ENCODE measurements at places on chromosomes 1 and 21. TPM values are rescaled to one million over a fixed set of nuclear protein-coding genes. Genes with fewer than 3 reads are reported as not detected.

DNA sequence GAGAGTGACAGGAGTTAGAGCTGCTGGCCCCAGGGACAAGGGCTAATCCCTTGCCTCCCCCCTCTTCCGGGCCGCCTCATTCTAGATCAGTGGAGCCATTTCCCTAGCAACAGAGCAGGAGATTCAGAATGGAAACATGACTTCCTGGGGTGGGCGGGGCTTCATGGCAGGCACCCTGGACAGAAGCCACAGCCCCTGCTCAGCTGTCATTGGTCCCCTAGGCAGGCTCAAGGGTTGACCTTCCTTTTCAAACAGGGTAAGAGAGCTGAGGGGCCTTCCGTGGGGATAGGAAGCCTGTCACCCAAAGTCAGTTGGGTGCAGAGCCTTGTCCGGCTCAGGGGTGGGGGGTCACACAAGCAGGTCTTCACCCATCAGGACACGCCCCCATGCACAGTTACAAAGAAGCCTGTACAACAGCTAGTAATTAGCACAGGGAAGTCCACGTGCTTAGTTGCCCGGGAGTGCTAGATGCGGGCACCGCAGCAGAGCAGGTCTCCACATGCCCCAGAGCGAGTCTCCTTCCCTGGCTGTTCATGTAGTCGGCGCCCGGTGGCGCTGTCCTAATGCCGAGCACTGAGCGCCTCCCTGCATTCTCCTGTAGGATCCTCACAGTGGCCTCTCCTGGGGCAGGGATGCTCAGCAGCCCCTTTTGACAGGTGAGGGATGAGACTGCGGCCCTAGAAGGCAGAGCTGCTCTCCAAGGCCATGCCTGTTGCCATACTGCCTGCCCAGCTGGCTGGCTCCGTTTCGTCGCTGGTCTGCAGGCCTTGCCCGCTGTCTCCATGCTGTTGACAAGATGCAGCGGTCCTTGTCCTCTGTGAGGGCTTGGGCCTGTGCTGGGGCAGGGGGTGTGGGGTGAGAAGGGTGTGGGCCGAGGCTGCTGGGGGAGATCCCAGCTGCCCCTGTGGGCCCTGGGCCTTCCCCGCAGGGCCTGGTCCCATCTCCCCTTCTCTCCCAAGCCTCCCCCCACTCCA, 5.1 kb downstream of the TMEM201 start:
- no peak overlapping the region for H3K27ac ChIP-seq
- no peaks in the 10 kb centered on the region for H3K36me3 ChIP-seq

DNA sequence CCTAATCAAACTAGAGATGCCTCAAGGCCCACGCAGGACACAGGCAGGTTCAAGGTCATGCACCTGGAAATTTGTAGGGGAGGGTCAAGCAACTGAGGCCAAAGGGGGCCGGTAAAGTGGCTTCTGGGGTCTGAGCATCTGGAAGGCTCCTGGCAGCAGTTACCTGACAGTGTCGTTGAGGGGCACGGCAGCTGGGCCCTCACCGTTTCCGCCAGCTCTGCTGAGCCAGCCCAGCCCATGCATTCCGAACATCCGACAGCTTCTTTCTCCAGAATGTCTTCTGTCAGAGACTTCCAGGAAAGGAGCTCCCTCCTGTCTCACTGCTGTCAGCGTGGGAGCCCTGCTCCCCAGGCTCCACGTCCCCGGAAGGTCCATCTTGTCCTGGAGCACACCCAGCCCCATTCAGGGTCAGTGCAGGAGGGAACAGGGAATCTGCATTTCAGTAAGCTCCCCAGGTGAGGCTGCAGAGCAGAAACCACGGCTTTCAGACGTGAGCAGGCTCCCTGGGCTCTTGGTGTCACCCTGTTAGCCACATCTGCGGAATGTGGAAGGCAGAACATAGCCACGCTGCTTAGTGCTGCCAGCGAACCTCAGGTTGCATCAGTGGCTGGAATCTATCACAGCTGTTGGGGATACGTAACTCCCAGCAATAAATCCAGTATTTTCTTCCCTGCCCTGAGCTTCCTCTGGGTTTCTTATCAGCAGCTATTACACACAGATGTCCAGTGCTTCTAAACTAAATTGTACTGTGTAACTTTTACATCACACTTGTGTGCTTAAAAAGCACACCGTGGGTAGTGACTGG, 36.3 kb upstream of the FAM3B start:
- H3K4me1 ChIP-seq, result no peaks in the 10 kb centered on the region
- H3K27me3 ChIP-seq, result peaks cover 3% of the 10 kb centered on the region
- no peak for DNase-seq
- H3K36me3 ChIP-seq, result no peaks in the 10 kb centered on the region

DNA sequence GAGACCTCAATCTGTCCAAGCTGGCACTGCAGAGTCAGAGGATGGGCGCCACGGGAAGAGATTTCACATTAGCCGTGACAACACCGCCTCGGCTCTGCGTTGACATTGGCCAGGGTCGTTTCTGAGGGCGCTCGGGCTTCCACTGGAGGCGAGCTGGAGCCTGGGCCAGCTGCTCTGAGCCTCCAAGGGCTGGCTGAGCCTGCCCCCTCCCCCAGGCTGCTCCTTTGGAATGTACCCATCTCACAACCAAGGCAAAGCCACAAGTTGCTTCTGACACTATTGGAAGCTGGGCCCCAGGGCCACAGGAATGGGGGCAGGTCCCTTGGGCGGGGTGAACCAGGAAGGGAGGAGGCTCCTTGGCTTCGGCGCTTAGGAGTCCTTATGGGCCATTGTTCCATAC, 12.7 kb downstream of the GPR3 start:
- DNase-seq, result no peak

- no peak overlapping the region for H3K27ac ChIP-seq
- no peaks in the 10 kb centered on the region for H3K4me1 ChIP-seq
- H3K36me3 ChIP-seq, result no peaks in the 10 kb centered on the region
- no peak for DNase-seq
These were observed 338.6 kb downstream of the PAPPA2 start for GRCh38 chr1:176801514-176802020.

- H3K36me3 ChIP-seq, result no peaks in the 10 kb centered on the region
- no peaks in the 10 kb centered on the region for H3K27me3 ChIP-seq
- no peak overlapping the region for H3K27ac ChIP-seq
- no peak overlapping the region for H3K4me3 ChIP-seq
These were observed 184.0 kb downstream of the CDC7 start for GRCh38 chr1:91684481-91685196.

DNA sequence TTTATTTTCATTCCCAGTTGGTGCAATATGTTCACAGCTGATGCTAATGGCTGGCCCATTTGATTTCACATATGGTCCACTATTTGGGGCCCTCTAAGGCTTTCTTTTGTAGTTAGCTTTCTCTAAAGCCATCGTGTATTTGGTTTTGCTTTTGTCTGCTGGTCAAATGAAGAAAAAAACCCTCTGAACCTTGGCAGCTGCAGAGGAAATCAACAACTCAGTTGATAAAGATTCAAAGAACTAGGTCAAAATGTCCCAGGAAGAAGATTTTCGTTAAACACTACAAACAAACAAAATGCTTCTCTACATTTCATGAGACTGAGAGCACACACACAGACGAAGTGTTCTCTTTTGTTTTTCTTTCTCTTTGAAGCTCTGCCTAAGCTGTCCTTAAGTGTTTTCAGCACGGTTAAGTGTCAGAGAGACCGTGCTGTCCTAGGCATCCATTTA, 655.0 kb downstream of the RWDD3 start:
- DNase-seq, result no peak
- no peak overlapping the region for H3K4me3 ChIP-seq
- no peak overlapping the region for H3K27ac ChIP-seq
- H3K36me3 ChIP-seq, result no peaks in the 10 kb centered on the region
- H3K27me3 ChIP-seq, result no peaks in the 10 kb centered on the region
- H3K4me1 ChIP-seq, result no peaks in the 10 kb centered on the region

- DNase-seq, result no peak
- H3K4me3 ChIP-seq, result no peak overlapping the region
- H3K4me1 ChIP-seq, result no peaks in the 10 kb centered on the region
- H3K27me3 ChIP-seq, result no peaks in the 10 kb centered on the region
- no peaks in the 10 kb centered on the region for H3K36me3 ChIP-seq
These were observed 10.4 kb upstream of the WNT3A start for GRCh38 chr1:227996187-227996950.

DNA sequence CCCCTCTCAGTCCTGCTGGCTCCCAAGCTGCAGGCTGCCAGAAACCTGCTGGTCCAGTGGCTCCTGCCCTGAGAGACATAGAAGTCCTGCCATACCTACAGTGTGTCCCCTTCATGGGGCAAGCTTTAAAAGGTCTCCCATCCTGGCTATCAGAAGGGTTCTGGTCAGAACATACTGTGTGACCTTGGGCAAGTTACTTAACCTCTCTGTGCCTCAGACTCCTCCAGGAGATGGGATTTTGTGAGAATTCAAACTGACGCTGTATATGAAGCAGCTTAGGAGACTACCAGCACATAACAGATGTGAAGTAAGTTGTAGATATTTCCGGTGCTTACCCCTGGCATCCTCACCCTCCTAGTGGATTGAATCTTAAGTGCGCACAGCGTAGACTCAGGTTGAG, 8.7 kb upstream of the GJB5 start:
- H3K27me3 ChIP-seq, result no peaks in the 10 kb centered on the region
- H3K36me3 ChIP-seq, result no peaks in the 10 kb centered on the region
- H3K4me1 ChIP-seq, result no peaks in the 10 kb centered on the region
- H3K27ac ChIP-seq, result no peak overlapping the region
- DNase-seq, result no peak
- no peak overlapping the region for H3K4me3 ChIP-seq

Gene DLGAP3
- total RNA-seq, result 0.87 TPM

Gene LCE6A
- not detected for total RNA-seq

Gene GJC2
- total RNA-seq, result 2.4 TPM

Gene TNFAIP8L2
- total RNA-seq, result not detected

Data from Panc1 (cell line).